ENCODE measurements at places on chromosomes 2 and 18. TPM values are rescaled to one million over a fixed set of nuclear protein-coding genes. Genes with fewer than 3 reads are reported as not detected.

The SULT1C4 gene
- not detected for total RNA-seq

The ZNF532 gene
- total RNA-seq, result 13.5 TPM

The CRYBA2 gene
- not detected for total RNA-seq

The TET3 gene
- 9.9 TPM for total RNA-seq

The RIT2 gene
- not detected for total RNA-seq

The TMEM198 gene
- 1.4 TPM for total RNA-seq

The CCDC142 gene
- total RNA-seq, result 12.5 TPM

The CCDC93 gene
- 21.8 TPM for total RNA-seq
